ENCODE measurements at places on chromosomes 16 and 17.

- DNase-seq = no peak
These were observed 71.1 kb upstream of the RPL38 start for GRCh38 chr17:74132354-74132753.

DNA sequence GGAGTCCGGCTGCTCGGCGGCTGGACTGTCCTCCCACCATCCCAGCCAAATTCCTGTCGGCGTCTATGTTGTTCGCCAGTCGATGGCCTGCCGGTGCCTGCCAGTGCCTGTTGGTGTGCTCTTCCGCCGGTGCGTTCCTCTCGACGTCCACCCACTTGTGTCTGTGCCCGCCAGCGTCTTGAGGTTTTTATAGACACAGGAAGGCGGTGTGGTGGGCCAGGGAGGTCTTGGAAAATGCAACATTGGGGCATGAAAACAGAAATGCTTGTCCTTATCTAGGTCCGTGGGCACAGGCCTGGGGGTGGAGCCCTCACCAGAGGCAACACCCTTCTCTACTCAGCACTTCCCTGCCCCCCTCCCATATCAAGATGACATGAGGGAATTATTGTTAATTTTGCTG is 167.8 kb downstream of the IRF8 start:
- DNase-seq = no peak

GRCh38 chr16:77951788-77952187 is 70.6 kb upstream of the CLEC3A start:
- DNase-seq = no peak

GRCh38 chr17:55265311-55266021 is 706 bp downstream of the HLF start:
- no peak for DNase-seq

- DNase-seq = no peak
These were observed 580.4 kb upstream of the HSBP1 start for GRCh38 chr16:83227336-83227735.

DNA sequence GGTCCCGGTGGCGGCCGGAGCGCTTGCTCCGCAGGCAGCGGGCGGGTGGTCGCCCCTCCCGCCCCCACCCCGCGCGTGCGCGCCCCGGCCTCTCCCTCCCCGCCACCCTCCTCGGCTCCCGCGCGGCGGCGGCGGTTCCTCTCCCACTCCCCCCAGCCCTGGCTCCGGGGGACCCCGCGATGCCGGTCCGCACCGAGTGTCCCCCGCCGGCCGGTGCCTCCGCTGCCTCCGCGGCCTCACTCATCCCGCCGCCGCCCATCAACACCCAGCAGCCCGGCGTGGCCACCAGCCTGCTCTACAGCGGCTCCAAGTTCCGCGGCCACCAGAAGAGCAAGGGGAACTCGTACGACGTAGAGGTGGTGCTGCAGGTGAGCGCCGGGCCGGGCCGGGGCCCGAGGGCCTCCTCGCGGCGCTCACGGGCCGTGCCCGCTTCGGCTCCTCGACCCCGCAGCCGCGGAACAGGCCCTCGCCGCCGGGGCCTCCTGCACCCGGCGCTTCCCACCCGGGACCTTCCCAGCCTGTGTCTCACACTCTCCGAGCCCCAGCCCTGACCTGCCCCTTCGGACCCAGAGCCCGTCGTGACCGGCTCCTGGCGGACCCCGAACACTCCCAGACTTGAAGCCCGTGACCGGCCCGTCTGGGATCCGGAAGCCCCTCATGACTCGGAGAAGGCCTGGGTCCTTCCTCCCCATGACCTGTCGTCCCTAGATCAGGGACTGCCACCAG is 490 bp downstream of the GID4 start:
- peak; percentile 53 for DNase-seq
